ENCODE measurements at places on chromosomes 6 and 20.

- DNase-seq = no peak
These were observed 14.2 kb downstream of the KCNK5 start for GRCh38 chr6:39214846-39215639.

DNA sequence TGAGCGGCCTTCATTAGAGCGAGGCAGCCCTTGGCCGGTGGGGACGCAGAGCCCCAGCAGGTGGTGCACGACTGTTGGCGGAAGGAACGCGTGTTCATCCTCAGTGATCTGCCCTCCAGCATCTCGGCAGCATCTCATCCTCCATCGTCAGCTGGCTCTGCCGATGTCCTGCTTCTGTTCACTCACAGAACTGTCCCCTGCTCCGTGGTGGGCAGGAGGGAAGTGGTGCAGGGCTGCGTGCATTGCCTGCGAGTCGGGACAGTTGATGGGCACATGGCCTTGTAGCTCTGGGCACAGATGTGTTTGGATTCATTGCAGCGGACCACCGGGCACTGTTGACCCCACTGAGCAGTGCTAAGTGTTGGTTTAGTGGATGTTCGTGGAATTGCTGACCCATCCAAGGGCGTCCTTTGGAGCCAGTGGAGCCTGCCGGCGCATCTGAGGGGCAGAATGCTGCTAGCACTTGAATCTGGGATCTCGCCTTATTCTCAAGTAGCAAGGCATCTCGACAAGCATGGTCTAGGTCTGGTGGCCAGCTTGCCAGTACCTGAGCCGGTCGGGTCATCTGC is 6.7 kb upstream of the SLC17A9 start:
- no peak for DNase-seq

DNA sequence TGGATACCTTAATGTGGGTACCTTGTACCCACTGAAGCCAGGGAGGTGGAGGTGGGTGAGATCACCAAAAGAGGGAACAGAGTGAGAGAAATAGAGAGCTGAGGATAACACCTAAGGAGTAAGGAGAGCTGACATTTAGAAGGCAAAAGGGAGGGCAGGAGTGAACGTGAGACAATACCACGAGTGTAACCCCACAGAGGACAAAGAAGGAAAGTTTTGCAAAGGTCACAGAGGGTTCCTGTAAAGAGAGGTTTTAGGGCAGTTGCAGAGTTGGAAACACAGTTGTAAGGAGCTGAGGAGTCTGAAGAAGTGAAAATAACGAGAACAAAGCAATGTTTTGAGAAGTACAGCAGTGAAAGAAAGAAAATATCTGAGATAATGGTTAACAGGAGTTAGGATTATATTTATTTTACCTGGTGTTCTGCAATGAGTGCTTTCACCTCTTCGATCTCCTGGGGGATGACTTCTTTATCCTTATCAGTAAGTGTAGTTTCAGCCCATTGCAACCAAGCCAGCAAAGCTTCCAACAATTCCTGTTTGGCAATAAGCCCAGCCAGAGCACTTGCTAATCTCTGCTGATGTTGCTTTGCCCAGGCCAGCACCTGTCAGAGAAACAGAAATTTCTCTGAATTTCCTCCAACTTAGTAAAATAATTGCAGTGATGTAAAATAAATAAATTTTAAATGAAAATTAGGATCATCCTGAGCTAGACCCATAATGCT is 166.8 kb downstream of the DST start:
- DNase-seq = no peak

- DNase-seq = no peak
These were observed 7.8 kb upstream of the BTN3A1 start for GRCh38 chr6:26394289-26394688.

- DNase-seq = no peak
These were observed 19.4 kb downstream of the TNFRSF21 start for GRCh38 chr6:47290124-47290834.

GRCh38 chr20:9916761-9917160 is 77.9 kb upstream of the PAK5 start:
- no peak for DNase-seq

DNA sequence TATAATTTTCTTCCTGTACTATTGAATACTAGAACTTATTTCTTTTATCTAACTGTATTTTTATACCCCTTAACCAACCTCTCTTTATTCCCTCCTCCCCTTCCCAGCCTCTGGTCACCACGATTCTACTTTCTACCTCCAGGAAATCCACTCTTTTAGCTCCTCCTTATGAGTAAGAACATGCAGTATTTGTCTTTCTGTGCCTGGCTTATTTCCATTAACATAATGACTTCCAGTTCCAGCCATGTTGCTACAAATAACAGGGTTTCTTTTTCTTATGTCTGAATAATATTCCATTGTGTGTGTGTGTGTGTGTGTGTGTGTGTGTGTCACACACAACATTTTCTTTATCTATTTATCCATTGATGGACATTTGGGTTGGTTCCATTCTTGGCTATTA is 152.3 kb upstream of the OLIG3 start:
- DNase-seq = no peak

- no peak for DNase-seq
These were observed 46.3 kb downstream of the PPP1R14C start for GRCh38 chr6:150189122-150189521.

GRCh38 chr6:28802417-28803336 is 121.1 kb downstream of the TRIM27 start:
- DNase-seq = no peak

GRCh38 chr20:48791666-48792071 is 36.1 kb downstream of the PREX1 start:
- no peak for DNase-seq

GRCh38 chr6:6750594-6751265 is 162.2 kb downstream of the LY86 start:
- no peak for DNase-seq

DNA sequence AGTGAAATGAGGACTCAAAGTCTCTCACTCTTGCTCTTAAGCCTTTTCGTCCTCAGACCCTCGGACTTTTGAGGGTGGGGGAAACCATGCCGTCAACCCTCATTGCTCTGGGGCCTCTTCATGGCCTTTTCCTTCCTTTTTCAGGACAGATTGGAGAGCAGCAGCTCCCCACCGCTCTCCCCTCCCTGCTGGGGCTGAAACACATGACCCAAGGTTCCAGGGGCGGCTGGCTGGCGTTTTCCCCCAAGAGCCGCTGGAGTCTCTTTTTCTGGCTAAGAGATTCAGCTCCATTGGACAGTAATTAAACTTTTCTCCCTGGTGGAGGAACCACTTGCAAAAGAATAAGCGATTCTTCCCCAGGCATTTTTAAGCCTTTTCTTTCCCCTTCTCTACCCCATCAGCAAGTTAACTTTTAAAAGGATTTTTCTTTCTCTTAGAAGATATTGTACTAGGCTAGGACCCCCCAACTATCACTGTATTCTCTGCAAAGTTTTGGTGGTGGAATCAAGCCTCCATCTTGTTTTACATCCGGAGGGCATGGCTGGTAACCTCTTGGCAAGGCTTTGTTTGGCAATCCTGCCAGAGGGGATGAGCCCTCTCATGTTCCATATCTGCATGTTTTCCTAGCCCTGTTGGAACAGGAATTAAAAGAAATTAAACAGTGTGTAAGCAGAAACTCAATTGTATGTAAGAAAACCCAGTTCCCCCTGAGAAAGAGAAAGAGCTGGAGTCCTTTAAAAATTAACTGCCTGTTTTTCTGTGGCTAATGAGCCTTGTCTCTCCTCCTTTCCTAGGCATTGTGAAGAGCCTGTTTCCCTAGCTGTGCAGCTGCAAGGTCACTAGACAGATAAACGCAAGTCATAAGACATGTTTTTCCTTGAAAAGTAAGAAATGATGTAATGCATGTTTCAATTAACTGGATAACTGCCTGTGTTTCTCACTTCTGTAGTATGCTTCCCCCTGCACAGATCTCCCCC is 100.8 kb upstream of the GPR6 start:
- DNase-seq = no peak

GRCh38 chr6:138429761-138430160 is 25.7 kb downstream of the HEBP2 start:
- no peak for DNase-seq

DNA sequence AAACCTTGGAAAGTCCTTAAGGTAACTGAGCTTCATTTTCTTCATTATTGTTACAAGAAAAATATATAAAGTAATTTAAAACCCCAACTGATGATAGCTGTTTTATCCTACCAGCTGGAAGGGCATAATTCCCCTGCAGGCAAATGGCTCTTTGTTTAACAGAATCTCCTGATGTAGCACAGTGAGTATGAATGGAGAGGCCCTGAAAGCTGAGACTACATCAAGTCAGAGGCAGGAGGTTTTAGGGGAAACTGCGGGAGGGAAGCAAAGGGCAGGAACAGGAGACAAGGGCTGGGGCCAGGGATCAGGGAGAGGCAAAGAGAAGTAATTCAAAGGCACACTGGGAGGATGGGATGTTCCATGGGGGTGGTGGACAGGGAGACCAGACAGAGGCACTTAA is 119.0 kb upstream of the LRFN2 start:
- DNase-seq = no peak

DNA sequence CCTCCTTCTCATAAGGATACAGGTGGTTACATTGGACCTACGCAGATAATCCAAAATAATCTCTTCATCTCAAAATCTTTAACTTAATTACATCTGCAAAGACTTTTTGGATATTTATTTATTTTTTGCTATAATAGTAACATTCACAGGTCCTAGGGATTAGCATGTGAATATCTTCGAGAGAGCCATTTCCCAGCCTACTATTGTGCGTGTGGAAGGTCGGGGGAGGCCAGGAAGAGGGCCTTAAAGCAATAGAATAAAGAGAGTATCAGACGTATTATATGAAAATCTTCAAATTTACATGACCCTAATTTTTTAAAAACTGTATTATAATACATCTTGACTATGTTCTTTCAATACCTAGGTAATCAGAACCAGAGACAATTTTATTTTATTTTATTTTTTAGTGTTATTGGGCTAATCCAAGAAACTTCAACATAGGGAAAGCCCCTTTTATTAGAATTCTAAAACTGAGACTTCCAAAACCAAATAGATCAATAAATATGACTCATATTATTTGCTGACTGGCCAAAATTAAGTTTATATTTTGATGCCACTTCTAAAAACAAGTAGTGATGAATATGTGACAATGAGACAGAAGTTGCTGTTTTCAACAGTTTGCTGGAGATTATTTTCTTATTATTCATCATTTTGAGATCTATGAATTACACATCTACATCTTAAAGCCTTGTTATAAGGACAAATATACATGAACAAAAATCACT is 536.1 kb downstream of the NKAIN2 start:
- no peak for DNase-seq

- DNase-seq = no peak
These were observed 83.8 kb downstream of the FNDC1 start for GRCh38 chr6:159252955-159253508.

- DNase-seq = no peak
These were observed 34.9 kb downstream of the CEP43 start for GRCh38 chr6:167034056-167034455.

DNA sequence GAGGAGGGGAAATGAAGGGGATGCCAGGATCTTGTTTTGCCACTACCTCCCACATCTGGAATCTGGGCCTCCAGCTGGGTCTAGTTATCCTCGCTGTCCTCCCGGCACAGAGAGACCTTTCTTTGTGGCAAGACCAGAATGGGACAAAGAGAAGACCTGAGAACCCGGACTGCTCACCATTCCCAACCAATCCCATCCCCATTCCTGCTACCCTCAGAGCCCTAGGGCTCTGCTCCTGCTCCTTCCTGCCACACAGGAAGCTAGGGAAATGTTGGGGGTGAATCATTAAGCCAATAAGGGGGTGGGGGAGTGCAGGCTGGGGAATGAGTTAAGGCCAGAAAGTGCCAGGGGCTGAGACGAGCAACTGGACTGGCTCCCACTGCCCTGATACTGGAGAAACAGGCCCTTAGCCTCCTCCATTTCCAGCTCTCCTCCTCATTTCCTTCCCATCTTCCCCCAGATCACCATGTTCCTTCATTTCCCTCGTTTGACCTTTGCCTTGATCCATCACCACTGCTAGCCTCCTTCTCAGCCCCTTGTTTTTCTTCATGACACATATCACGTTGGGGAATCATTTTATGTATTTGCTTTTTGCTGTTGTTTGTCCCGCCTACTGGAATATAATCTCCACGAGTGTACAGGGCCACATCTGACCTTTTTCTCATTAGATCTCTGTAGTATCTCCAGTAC is 4.6 kb upstream of the IER3 start:
- no peak for DNase-seq

- DNase-seq = no peak
These were observed 147.5 kb downstream of the PHF3 start for GRCh38 chr6:63783096-63783495.

Data from activated CD8-positive, alpha-beta memory T cell treated with anti-CD3 and anti-CD28 coated beads for 48 hours (primary cell).